Activated CD4-positive, alpha-beta T cell treated with anti-CD3 and anti-CD28 coated beads for 36 hours (primary cell): ENCODE measurements at places on chromosomes 5 and 9. TPM values are rescaled to one million over a fixed set of nuclear protein-coding genes. Genes with fewer than 3 reads are reported as not detected.

DNA sequence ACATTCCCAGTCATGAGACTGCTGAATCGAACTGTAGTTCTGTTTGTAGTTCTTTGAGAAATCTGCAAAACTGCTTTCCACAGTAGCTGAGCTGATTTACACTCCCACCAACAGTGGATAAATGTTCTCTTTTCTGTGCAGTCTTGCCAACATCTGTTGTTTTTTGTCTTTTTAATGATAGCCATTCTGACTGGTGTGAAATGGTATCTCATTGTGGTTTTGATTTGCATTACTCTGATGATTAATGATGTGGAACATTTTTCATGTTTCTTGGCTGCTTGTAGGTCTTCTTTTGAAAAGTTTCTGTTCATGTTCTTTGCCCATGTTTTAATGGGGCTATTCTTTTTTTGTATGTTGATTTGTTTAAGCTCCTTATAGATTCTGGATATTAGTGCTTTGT, 187.3 kb upstream of the TLE4 start:
- no peak overlapping the region for H3K27ac ChIP-seq
- H3K4me1 ChIP-seq, result no peaks in the 10 kb centered on the region
- H3K27me3 ChIP-seq, result peaks cover 2% of the 10 kb centered on the region
- no peak for DNase-seq
- no peak overlapping the region for H3K4me3 ChIP-seq
- no peaks in the 10 kb centered on the region for H3K36me3 ChIP-seq

- no peak overlapping the region for H3K4me3 ChIP-seq
- no peak overlapping the region for H3K27ac ChIP-seq
- no peaks in the 10 kb centered on the region for H3K27me3 ChIP-seq
- DNase-seq, result no peak
- H3K4me1 ChIP-seq, result no peaks in the 10 kb centered on the region
Measured at GRCh38 chr5:56917534-56917933, 8.1 kb downstream of the SETD9 start.

GRCh38 chr5:67257500-67257899, 60.9 kb upstream of the CD180 start:
- no peak overlapping the region for H3K27ac ChIP-seq
- no peak for DNase-seq
- no peaks in the 10 kb centered on the region for H3K4me1 ChIP-seq
- no peaks in the 10 kb centered on the region for H3K36me3 ChIP-seq
- H3K4me3 ChIP-seq, result no peak overlapping the region

DNA sequence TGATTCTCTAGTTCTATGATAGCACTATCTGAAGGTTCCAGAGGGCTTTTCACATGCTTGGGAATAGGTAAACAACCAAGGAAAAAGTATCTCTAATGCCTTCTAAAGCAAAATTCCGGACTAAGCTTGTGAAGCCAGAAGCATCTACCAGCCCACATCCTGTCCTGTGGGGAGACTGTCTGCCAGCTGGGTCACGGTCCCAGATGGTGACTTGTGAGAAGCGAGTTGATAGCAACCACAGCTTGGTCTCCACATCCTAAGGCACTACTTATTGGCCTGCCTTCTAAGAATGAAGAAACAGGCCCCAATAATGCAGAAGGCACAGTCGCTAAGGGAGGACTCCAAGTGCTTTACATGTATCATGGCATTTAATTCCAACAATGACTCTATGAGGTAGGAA, 184.1 kb upstream of the ADRA1B start:
- DNase-seq, result peak; percentile 6
- H3K36me3 ChIP-seq, result no peaks in the 10 kb centered on the region
- peaks cover 3% of the 10 kb centered on the region for H3K4me1 ChIP-seq

DNA sequence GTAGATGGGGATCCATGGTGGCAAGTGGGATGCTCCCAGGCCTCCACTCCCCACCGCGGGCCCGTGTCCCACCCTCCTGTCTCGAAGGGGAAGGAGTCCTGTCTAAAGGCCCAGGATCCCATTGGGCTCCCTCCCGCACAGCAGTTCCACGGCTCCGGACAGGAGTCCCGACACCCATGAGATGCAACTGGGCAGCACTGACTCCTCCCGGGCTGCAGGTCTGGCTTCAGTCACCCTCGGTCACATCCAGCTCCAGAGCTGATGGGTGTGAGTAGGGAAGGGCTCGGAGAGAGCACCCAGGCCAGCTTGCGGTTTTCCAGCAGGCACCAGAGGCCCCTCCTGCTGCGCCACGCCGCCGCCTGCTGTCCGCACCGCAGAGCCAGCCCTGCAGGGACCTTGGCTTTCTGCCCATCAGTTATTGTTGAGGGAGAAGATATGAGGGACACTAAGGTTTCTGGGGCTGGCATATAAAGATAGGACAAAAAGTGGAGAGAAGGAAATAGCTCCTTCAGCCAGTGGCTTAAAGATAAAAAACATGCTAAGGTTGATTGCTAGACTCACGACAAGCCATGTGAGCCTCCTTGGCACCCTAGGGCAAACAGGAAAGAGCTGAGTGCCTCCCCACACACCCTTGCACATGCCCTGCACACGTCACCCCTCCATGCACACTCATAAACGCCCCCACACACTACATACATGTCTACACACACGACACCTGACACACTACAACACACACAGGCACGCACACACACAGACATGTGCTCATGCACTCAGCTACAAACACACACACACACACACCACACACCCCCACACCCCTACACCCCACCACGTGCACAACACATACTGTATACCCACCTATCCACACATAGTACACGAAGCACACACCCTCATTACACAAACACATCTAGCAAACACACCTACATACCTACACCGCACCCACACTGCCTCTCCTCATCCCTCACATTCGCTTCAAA, 79.0 kb downstream of the AK8 start:
- peak; percentile 21 for DNase-seq
- no peak overlapping the region for H3K4me3 ChIP-seq
- H3K27me3 ChIP-seq, result peaks cover 17% of the 10 kb centered on the region
- H3K36me3 ChIP-seq, result no peaks in the 10 kb centered on the region
- H3K4me1 ChIP-seq, result no peaks in the 10 kb centered on the region
- H3K27ac ChIP-seq, result no peak overlapping the region

DNA sequence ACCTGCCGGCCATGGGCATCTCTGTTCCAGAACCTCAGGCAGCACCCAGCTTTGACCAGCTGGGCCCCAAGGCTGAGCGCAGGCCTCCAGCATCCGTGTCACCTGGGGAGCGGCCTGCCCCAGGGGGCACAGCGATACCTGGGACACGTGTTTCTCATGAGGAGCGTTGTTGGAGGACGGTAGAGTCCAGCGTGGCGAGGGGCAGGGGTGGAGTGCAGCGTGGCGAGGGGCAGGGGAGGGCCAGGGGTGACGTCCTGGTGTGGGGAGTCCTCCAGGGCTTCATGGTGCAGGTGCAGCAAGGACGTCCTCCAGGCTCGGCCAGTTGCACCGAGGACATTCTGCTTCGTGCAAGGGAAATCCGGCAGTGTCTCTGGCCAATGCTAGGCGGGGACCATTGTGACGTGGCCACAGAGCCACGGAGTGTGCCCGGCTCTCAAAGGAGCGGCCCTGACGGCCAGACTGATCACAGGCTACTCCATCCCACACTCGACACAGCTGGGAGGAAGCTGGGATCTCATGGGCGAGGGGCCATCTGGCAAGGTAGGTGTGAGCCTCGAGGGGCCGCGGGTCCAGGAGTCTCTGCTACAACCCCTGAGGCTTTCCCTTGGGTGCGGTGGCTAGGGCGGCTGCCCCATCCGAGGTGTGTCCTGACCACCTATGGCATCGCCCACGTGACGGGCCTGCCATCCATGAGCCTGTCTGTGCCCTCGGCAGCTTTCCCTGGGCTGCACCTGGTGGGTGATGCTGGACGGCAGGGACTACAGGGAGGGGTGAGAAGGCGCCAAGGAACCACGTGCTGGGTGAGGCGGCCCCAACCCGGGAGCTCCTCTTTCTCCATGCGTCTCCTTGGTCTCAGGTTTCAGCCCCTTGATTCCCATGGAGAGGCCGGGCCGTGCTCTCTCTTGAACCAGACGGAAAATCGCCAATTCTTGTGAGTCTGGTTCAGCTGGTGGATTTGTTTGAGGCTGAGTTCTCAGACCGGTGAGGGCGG, 33.8 kb downstream of the SLC9A3 start:
- DNase-seq, result no peak
- H3K27me3 ChIP-seq, result no peaks in the 10 kb centered on the region
- H3K4me1 ChIP-seq, result peaks cover 6% of the 10 kb centered on the region
- no peak overlapping the region for H3K4me3 ChIP-seq
- H3K36me3 ChIP-seq, result no peaks in the 10 kb centered on the region
- no peak overlapping the region for H3K27ac ChIP-seq

- H3K36me3 ChIP-seq, result no peaks in the 10 kb centered on the region
- H3K27ac ChIP-seq, result no peak overlapping the region
- no peaks in the 10 kb centered on the region for H3K4me1 ChIP-seq
- H3K27me3 ChIP-seq, result no peaks in the 10 kb centered on the region
Measured at GRCh38 chr9:29751226-29751625, 2177.9 kb upstream of the C9orf72 start.

Gene TEX48
- 0.75 TPM for total RNA-seq

Gene TPPP
- total RNA-seq, result 0.21 TPM

Gene ROR2
- total RNA-seq, result not detected
